Activated CD4-positive, CD25-positive, alpha-beta regulatory T cell treated with anti-CD3 and anti-CD28 coated beads, Interleukin-2, amount 50 U/mL, for 72 hours (primary cell): ENCODE measurements at places on chromosomes 3 and 15.

DNA sequence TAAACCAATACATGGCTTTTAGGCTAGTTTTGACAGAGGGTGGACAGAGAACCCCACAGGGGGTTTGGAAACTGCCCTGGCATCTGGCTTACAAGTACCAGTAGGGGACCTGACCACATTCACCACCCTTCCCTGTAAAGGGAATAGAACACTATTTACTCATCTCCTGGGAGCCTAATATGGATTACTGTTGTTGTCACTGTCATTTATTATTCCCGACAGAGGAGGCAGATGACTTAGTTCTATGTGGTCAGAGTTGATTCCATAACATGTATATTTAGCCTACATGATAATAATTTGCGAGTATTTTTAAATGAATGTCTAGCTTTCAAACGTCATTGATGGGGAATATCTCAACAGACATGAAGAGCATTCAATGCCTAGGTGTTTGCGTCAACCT, 15.9 kb downstream of the ZBTB38 start:
- no peak for DNase-seq

DNA sequence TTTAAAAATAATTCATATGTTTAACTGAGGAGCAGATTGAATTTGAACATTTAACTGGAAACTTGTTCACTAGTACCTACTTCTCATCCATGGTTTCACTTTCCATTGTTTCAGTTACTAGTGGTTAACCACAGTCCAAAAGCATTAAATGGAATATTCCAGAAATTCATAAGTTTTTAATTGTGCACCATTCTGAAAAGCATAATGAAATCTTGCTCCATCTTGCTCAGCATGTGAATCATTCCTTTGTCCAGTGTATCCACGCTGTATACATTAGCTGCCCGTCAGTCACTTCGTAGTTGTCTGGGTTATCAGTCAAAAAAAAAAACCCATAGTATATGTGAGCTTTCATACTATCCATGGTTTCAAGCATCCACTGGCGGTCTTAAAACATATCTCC, 217.6 kb downstream of the TPRG1 start:
- no peak for DNase-seq

- DNase-seq: no peak
Measured at GRCh38 chr3:194993896-194994295, 277.1 kb downstream of the XXYLT1 start.

GRCh38 chr3:195921334-195921791, 13.0 kb upstream of the TNK2 start:
- DNase-seq: no peak

- DNase-seq: no peak
Measured at GRCh38 chr3:159813822-159814531, 174.7 kb upstream of the IL12A start.

GRCh38 chr3:79414806-79415205, 353.0 kb downstream of the ROBO1 start:
- DNase-seq: no peak

DNA sequence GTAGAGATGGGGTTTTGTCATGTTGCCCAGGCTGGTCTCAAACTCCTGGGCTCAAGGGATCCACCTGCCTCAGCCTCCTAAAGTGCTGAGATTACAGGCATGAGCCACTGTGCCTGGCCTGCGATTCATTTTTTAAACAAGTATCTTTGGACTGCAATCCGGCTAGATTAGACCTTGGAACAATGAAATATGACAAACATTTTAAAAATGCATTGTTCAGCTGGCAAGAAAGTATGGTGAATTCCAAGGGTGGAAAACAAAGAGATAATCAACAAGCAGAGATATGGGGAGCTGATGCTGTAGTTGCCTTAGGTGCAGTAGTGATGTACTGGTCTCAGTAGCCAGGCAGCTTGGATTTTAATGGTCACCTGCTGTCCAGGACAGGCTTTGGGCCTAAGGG, 95.8 kb upstream of the GOLGA8J start:
- no peak for DNase-seq

GRCh38 chr3:45212095-45212468, 14.0 kb downstream of the TMEM158 start:
- DNase-seq: no peak

- no peak for DNase-seq
Measured at GRCh38 chr3:128942161-128942952, 51.5 kb downstream of the CFAP92 start.
